ENCODE measurements at places on chromosomes 7 and 10.

GRCh38 chr10:8301831-8302230, 247.3 kb downstream of the GATA3 start:
- no peak for DNase-seq

DNA sequence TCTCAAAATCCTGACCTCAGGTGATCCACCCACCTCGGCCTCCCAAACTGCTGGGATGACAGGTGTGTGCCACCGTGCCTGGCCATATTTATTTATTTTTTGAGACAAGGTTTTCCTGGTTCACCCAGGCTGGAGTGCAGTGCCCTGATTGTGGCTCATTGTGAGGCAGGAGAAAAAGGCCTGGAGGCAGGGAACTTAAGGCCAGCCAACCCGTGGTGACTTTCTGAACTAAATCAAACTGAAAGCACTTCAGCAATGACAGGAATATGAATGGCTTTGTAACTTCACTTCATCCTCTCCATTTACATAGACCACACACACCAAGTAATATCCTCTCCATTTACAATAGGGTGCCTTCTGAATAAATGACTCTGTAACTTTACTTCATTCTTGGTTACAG, 124.4 kb downstream of the CCDC3 start:
- DNase-seq = no peak

DNA sequence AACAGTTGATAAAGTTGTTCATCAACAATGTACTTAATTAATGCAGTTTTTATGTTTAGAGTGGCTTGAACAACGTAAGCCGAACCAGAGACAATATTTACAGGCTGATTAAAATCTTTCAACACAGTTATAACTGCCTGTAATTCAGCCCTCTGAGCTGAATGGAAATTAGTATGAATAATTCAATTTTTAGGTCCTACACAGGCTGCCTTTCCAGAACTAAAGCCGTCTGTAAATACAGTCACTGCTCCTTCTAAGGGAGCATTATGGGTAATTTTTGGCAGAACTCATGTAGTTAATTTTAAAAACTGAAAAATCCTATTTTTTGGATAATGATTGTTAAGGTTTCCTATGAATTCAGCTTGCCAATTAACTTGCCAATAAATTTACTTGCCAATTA, 2.6 kb upstream of the GIMAP4 start:
- no peak for DNase-seq

DNA sequence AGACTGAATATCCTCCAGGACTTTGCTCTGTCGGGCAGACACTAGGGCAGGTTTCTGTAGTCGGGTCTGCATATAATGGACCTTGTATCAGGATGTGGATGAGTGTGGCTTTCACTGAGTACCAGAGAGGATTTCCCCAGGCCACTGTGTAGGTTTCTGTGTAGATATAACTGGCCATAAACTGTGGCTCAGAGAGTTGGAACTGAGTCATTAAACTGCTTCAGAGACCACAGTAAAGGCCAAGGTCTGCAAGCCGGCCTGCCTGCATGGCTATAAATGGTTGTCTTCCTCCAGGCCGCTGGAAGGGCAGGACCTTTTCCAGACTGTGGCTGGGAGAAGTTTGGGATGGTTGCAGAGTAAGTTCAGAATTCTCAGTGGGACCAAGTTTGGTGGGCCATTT, 16.9 kb downstream of the ZNF92 start:
- DNase-seq = no peak
